Right ventricle myocardium superior (tissue), 1 donor: ENCODE measurements at places on chromosomes 2 and 18. TPM values are rescaled to one million over a fixed set of nuclear protein-coding genes. Genes with fewer than 3 reads are reported as not detected.
A peak's percentile ranks its signal among the peaks of the same experiment; 100 is the strongest.

The PLCL1 gene
- 93.3 TPM for total RNA-seq

- DNase-seq = no peak
Measured at GRCh38 chr2:61187085-61187484, 25.1 kb downstream of the C2orf74 start.

DNA sequence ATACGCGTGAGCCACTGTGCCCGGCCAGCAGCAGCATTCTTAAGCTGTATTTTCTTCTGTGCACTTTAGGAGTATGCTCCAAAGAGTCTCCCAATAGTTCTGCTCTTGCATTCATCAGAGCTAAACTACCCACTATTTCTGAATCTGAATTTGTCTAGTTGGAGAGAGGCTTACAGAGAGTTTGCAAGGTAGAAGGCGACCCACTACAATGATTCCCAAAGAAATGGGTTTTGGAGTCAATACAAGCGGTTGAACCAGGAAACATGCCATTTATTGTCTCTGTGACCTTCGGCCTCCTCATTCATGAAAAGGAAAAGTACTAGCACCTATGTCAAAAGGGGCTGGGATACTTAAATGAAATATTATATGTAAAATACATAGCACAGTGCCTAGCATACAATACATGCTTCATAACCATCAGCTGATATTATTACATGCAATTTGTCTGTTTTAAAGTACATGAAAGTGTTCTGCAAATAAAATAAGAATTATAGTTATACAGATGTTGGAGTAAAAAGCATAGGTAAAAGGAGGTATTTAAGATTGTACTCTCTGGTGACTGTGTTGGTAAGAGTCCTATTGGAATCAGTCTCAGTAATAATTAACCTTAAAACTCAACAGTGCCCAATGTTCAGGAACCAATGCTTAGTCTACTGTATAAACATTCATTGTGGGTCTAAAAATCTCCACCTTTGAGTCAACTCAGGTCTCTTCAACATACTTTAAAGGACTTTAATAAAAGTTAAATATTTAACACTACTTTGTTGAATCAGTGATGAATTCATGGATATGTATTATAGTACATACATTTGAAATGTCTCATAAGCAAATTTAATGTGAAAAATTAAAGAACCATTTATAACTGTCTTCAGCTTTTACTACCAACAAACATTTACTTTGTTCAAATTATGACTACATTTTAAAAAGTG is 89.8 kb upstream of the GRB14 start:
- DNase-seq = no peak

The ALK gene
- 0.16 TPM for total RNA-seq

GRCh38 chr2:23485841-23486683 is 101.1 kb downstream of the KLHL29 start:
- no peak for DNase-seq

The ACVR1 gene
- 28.9 TPM for total RNA-seq

The FOXI3 gene
- total RNA-seq = not detected

The RAB6C gene
- total RNA-seq = 0.22 TPM

DNA sequence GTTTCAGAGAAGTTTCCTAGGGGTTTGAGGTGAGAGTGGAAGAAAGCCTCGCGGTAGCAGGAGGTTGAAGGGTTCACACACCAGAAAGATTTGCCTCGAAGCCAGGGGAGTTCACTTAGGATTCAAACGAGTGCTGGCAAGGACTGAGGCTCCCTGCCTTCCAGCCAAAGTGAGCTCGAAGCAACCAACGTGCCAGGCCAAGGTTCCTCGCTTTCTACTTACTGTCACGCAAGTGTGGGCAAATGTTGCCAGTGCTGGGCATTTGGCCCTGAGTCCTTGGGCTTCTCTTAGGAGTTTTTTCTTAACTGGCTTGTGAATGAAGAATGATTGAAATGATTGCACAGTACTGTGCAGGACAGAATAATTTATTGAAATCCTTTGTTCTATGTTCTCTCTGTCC is 53.6 kb downstream of the TMEM178A start:
- DNase-seq = peak; percentile 42

DNA sequence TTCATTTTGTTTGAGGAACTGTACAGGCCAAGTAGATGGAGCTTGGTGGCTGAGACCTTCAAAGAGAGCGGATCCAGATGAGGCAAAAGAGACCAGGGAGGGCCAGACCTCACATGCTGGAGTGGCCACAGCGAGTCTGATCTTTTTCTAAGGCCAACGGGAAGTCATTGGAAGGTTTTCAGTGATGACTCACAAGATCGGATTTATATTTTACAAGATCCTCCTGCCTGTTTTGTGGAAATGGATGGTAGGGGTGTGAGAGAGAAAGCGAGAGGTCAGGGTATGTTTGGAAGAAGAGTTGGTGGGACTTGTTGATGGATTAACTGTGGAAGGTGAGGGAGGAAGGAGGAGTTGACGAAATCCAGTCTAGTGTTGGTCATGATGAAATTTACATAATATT is 44.6 kb upstream of the TUBA3D start:
- no peak for DNase-seq

GRCh38 chr2:80454628-80455027 is 150.1 kb upstream of the LRRTM1 start:
- peak; percentile 64 for DNase-seq

GRCh38 chr2:112972423-112973086 is 5.3 kb upstream of the IL36G start:
- DNase-seq = no peak

GRCh38 chr2:64456293-64456692 is 2.3 kb downstream of the LGALSL start:
- no peak for DNase-seq

DNA sequence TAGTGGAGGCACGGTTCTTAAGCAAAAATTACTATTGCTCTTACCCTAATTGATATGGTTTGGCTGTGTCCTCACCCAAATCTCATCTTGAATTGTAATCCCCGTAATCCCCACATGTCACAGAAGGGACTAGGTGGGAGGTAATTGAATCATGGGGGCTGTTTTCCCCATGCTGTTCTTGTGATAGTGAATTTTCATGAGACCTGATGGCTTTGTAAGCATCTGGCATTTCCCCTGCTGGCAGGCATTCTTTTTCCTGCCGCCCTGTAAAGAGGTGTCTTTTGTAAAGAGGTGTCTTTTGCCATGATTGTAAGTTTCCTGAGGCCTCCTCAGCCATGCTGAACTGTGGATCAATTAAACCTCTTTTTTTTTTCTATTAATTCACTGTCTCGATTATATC is 1691.8 kb upstream of the SLC39A10 start:
- no peak for DNase-seq

GRCh38 chr2:9378433-9379390 is 44.6 kb downstream of the ITGB1BP1 start:
- peak; percentile 87 for DNase-seq

DNA sequence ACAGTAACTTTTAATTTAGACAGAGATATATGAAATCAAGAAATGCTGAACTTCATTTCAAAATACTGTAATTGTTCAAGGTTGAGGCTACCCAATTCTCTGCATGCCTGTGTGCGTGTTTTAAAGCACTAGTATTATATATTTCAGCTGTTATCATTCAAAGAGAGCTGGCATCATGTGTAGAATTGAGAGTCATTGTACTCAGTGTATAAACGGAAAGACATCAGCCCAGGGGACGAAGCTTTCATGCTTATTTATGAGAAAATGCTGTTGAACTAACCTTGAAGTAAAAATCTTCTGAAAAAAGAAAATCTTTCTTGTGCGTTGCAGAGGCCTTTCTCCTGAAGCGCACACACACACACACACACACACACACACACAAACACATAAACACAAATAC is 48.4 kb downstream of the MYCN start:
- DNase-seq = no peak

The COL4A4 gene
- total RNA-seq = 10.3 TPM

The TNFAIP6 gene
- total RNA-seq = 2.8 TPM

GRCh38 chr2:240129731-240130392 is 6.2 kb downstream of the COPS9 start:
- DNase-seq = peak; percentile 33

- DNase-seq = no peak
Measured at GRCh38 chr2:218432676-218433365, 13.9 kb downstream of the VIL1 start.

The CFC1 gene
- not detected for total RNA-seq

DNA sequence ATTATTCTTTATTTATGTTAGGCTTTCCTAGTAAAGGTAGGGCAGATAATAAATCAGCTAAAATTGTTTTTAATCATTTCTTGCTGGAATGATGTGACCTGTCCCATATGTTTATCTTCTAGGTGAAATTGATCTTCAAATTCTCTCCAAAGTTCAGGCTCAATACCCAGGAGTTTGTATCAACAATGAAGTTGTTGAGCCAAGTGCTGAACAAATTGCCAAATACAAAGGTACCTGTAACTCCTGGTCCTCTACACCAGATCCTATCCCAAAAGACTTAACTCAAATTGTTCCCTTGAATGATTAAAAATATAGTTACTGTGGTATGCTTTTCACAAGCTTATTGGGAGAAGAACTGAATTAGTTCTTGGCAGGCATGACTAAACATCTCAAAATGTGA is 36.5 kb downstream of the HNMT start:
- no peak for DNase-seq

The PTPN2 gene
- total RNA-seq = 9.5 TPM
